ENCODE measurements at places on chromosomes 5 and 9. TPM values are rescaled to one million over a fixed set of nuclear protein-coding genes. Genes with fewer than 3 reads are reported as not detected.

Gene CTXN3
- total RNA-seq, result not detected

- no peak for DNase-seq
These were observed 97.3 kb downstream of the STARD4 start for GRCh38 chr5:111415053-111415452.

GRCh38 chr5:177482359-177482795 lies 8.9 kb upstream of the DBN1 start:
- DNase-seq, result no peak

GRCh38 chr5:113266913-113267227 lies 167.9 kb downstream of the TSSK1B start:
- no peak for DNase-seq

GRCh38 chr9:10134266-10134665 lies 478.5 kb downstream of the PTPRD start:
- no peak for DNase-seq

GRCh38 chr5:155753943-155754581 lies 572.9 kb upstream of the SGCD start:
- no peak for DNase-seq

All from fibroblast of lung (primary cell).